ENCODE measurements at places on chromosomes 6 and 20.

DNA sequence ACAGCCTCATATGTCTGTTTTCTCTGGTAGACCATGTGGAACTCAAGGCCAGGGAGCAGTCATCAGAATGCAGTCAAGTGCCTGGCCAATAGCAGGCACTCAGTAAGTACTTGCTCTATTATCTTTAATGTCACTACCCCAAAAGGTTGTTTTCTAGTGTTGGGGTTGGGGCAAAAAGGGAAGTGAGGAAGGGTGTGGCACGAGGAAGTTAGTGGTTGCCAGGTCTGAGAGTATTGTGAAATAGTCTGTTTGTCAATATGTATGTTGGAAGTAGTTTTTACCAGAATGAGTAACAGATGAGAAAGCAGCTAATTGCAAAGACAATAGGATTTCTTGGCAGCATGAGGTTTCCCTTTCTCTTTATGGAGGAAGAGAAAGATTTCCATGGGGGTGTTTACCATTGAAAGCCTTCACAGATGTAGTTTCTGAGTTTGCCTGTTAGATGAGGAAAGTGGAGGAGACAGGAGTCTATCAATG lies 59.5 kb upstream of the ARMH2 start:
- DNase-seq = no peak

- DNase-seq = peak; percentile 95
These were observed 116.3 kb downstream of the OR2B2 start for GRCh38 chr6:27795697-27796494.

- no peak for DNase-seq
These were observed 33.5 kb downstream of the GHRH start for GRCh38 chr20:37228082-37228481.

DNA sequence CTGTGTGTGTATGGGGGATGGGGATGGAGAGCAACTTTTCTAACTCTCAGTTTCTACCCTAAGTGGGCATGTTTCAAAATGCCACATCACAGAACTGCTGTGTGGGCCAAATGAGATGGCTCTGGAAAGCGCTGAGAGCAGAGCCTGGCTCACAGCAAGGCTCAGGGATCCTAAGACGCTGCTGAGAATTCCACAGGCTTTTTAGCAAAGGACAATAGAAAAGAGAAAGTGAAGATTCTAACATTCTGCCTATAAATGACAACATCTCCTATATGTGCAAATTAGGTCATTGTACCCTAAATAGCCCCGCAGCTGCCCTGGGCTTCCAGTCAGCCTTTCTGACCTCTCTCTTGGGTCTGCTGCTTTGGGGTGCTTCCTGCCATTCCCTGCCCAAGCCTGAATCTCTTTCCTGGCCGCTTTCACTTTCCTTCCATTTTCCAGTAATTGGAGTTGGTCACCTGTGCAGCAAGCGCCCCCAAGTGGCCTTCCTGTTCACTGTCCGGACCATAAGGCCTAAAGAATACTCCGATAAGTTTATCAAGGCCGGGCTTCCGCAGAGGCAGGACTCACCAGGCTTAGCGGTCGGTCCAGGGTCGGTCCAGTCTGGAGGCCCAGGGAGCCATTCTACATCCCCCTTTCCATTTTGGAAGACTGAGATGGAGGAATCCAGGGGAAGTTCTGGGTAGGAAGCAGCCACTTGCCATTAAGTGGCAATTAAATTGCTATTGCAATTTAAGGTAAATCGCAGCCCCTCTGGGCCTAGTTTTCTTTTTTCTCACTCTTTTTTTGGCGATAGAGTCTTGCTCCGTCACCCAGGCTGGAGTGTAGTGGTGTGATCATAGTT lies 6.7 kb upstream of the DDR1 start:
- DNase-seq = peak; percentile 91

- DNase-seq = no peak
These were observed 5.9 kb downstream of the CDKN1A start for GRCh38 chr6:36684447-36684812.

- no peak for DNase-seq
These were observed 118.8 kb downstream of the ADTRP start for GRCh38 chr6:11659757-11660156.

GRCh38 chr20:20668639-20669038 lies 43.8 kb downstream of the RALGAPA2 start:
- DNase-seq = no peak

DNA sequence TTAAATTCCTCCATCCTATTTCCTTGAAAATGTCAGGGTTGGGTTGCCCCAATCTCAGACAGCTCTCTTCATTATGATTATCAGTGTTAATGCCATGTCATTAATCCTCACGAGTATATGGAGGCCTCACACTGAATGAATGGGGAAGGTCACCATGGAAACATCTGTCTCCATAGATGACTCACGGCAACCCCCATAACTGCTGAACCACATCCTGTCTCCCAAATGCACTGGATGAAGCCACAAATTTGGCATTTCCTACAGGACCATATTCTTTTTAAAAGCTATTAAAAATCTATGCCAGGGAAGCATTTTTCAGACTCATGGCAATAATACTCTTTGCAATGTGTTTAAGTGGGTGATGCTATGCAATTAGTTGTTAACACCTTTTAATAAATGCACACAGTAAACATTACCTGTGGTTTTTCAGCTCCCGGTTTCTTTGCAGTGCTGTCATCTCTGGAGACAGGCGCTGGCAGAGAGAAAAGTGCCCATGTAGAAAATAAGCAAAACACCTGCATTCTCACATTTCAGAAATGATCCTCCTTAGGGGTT lies 80.1 kb upstream of the PTPRK start:
- no peak for DNase-seq

- DNase-seq = no peak
These were observed 198.6 kb upstream of the NT5E start for GRCh38 chr6:85251300-85251699.

- peak; percentile 95 for DNase-seq
These were observed 828 bp upstream of the DSTN start for GRCh38 chr20:17568972-17569521.

- DNase-seq = no peak
These were observed 64.9 kb downstream of the RREB1 start for GRCh38 chr6:7172649-7173048.

DNA sequence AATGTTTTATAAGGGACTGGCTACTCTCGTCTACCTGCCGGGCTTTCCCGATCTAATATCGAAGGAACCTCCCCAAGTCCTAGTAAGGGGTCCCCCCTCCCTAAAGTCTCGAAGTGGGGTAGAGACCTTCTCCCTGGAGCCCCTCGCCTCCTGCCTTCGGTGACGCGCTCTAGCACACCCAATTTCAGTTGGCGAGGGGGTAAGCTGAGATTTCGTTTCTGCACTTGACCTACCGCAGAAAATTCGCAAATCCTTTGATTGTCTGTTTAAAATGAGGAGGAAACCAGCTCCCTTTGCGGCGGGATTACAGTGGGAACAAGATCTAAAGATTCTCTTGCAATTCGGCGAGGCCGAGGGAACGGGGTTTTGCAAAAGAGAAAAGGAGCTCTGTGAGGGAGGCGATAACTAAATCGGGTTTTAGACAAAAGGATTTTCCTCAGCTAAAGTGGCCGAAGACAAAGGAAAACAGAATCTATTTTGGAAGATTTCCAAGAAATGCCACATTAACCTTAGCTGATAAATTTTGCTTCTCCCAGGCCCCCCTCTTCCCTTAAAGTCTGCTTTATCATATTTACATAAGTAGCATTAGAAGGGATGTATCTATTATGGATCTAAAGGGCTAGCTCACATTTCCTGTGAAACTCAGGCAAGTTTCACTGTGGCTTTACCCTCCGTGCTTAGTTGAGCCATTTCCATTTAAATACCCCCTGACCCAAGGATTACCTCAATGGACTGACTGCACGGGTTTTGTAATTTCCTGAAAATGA lies 8.4 kb downstream of the SIM1 start:
- no peak for DNase-seq

DNA sequence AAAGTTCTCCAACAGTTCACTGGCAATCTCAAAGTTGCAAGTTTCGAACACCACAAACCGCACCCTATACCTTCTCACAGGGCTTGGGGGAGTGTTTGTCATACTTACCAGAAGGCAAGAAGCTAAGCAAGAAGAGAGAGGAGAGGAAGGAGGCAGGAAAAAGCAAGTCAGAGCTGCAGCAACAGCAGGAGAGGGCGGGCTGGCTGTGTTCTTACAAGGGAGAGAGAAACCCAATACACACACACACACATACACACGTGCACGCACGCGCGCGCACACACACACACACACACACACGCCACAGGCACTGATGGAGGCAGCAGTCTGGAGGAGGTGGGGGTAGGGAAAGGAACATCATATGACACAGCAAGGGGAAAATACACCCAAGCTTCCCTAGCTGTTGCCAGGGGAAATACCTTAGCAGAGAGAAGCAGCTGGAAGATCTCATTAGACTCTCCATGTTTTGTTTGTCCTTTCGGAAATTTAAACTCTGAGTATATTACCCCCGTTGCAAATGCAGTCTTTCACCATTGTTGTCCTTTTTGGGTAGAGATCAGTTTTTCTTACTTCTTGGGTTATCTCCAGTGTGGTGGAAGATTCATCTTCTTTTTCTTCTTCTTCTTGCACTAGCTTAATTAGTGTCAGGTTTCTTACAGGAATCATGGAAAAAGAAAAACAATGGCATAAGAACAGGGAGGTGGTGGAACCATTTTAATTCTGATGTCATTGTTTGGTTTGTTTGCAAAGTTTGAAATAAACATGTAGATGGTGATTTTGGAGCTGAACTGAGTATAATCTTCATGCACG lies at the start of gene TXLNB:
Gene TXLNB, minus strand, starts transcription at position 186 of the 807 bp plus-strand sequence. CDS start 3,099 bp downstream, outside the sequence.
- no peak for DNase-seq

GRCh38 chr20:955111-955510 lies 39.0 kb upstream of the ANGPT4 start:
- DNase-seq = no peak

DNA sequence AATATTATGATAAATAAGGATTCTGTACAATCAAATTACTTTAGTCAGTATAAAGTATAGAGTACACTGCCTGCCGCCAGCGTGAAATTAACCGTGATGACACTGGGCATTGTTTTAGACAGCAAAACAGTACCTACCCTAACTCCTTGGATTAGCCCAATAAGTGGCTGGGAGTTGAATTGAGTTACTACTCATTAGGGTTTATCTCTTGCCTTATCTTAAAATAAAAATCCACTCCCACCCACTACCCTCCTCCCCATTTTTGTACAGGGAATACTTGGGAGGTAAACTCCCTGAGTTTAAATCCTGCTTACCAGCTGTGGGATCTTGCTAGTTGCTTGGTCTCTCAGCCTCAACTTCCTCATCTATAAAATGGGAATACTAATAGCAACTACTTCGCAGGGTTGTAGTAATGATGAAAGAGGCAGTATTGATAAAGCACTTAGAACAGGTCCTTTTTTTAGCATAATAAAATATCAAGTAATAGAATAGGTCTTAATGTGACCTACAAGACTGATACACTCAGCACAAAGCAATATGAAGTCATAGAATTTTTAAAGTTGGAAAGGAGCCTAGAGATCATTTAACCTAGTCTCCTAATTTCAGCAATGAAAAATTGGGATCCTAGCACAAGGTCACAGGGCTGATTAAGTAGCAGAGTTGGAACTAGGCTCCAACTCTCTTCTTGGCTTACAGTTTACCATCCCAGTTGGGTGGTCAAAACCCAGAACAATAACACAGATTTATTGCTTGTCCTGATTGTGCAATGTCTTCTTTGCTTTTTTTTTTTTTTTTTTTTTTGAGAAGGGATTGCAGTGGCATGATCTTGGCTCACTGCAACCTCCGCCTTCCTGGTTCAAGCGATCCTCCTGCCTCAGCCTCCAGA lies 23.8 kb downstream of the PHACTR2 start:
- DNase-seq = no peak

- no peak for DNase-seq
These were observed 364.5 kb downstream of the ZFAND3 start for GRCh38 chr6:38183856-38184584.

- no peak for DNase-seq
These were observed 414.8 kb upstream of the CDH4 start for GRCh38 chr20:60837173-60837770.

DNA sequence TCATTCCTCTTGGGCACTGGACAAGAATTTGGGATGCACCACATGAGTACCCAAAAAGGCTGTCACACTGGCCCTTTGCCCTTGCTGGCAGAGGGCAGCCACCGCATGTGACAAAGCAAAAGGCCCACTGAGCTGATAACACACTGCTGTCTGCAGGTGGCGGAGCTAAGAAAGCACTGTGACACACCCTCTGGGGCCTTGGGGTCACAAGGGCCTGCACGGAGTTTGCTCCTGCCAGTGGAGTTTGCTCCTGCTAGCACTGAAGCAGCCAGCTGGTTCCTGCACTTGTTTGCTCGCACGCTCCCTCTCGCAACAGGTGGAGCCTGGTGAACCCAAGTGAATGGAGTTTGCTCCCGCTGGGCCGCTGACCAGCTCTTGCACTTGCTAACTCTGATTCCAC lies 132.6 kb downstream of the LCA5 start:
- peak; percentile 70 for DNase-seq

DNA sequence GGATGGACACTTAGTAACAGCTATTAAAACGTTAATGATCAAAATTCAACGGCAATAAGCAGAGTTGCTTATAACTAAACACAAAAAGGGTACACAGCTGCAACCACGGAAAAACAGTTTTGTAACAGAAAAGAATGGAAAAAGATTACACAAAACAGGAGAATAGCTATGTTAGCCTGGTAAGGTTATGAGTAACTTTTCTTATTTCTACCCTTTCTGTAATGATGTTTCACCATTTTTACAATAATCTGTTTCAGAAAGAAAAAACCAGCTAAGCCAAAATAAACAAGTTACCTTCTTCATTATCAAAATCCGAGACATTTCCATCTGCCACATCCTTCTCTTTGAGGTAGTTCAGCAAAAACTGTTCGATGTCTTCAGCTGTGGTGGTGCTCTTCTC lies 27.4 kb downstream of the TTI1 start:
- DNase-seq = no peak

- no peak for DNase-seq
These were observed 479.7 kb upstream of the FLRT3 start for GRCh38 chr20:14817101-14817500.

DNA sequence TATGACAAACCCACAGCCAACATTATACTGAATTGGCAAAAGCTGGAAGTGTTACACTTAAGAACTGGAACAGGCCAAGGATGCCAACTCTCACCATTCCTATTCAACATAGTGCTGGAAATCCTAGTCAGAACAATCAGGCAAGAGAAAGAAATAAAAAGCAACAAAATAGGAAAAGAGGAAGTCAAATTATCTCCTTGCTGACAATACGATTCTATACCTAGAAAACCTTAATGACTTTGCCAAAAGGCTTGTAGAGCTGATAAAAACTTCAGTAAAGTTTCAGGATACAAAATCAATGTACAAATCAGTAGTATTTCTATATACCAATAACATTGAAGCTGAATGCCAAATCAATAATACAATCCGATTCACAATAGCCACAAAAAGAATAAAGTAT lies 32.4 kb downstream of the OR5V1 start:
- DNase-seq = no peak

DNA sequence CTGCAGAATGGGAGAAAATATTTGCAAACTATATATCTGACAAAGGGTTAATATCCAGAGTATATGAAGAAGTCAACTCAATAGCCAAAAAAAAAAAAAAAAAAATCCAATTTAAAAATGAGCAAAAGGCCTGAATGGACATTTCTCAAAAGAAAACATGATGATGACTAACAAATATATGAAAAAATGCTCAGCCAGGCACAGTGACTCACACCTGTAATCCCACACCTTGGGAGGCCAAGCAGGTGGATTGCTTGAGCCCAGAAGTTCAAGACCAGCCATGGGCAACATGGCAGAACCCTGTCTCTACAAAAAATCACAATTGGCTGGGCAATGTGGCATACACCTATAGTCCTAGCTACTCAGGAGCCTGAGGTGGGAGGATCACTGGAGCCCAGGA lies 2.1 kb upstream of the ECHDC1 start:
- DNase-seq = no peak
